ENCODE measurements at places on chromosomes 2 and 18.

DNA sequence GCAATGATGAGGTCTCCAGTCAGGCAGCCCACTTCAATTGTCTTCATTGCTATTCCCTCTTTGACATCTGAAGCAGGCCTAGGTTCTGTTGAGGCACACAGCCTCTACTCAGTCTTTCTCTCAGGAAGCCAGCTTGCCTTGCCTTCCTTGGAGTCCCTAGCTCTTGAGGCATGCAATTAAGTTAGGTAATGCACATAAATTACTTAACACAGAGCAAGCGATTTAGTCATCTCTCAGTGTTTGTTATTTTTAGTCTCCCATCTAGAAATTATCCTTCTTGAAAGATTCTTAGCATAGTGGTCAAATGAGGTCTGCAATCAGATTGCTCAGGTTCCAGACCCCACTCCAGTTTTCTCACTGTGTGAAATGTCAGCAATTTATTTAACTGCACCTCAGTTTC is 32.0 kb downstream of the SULT1C4 start:
- DNase-seq = no peak

DNA sequence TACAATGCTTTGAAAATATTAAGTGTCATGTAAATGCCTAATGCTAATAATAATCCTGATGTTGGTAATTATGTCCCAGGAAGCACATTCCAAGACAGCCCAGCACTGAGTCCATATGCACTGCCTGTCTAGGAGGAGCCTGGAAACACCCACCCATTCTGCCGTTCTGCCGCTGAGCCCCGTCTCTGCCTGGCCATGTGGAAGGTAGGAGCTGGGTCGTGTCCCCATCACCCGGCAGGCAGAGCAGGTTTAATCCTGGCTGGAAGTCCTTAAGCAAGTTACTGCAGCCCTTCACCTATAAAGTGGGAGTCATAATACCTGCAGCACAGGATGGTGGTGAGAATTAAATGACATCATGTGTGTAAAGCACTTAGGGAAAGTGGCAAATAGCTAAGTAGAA is 13.1 kb upstream of the EN1 start:
- DNase-seq = no peak

GRCh38 chr18:4254840-4255239 is 200.3 kb downstream of the DLGAP1 start:
- no peak for DNase-seq

GRCh38 chr2:120465012-120465700 is 119.2 kb downstream of the INHBB start:
- no peak for DNase-seq

DNA sequence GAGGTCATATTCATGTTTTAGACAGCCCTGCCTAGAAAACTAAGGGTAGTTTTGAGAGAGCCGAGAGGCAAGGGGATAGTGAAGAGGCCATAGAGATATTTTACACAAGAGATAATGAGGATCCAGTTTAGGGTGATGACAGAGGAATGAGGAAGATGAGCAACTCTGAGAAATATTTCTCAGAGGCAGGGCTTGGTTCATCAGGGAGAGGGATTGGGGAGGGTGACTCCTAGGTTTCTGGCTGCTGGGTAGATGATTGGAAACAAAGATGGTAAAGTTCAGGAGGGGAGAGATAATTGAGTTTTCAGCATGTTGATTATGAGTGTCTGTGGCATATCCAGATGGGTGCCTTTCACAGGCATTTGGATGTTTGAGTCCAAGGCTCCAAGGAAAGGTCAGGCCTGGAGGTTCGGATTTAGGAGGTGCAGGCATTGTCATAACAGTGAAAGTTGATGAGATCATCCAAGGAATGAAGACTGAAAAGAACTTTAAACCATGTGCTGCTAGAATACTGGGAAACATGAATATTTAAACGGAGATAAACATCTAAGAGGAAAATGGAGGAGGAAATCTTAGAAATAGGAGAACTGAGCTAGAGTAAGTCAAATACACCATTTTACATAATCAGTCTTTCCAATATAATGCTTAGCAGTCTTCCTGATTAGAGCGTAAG is 7.4 kb downstream of the MYL12B start:
- no peak for DNase-seq

GRCh38 chr18:23932385-23933067 is 82.0 kb upstream of the TTC39C start:
- DNase-seq = no peak

DNA sequence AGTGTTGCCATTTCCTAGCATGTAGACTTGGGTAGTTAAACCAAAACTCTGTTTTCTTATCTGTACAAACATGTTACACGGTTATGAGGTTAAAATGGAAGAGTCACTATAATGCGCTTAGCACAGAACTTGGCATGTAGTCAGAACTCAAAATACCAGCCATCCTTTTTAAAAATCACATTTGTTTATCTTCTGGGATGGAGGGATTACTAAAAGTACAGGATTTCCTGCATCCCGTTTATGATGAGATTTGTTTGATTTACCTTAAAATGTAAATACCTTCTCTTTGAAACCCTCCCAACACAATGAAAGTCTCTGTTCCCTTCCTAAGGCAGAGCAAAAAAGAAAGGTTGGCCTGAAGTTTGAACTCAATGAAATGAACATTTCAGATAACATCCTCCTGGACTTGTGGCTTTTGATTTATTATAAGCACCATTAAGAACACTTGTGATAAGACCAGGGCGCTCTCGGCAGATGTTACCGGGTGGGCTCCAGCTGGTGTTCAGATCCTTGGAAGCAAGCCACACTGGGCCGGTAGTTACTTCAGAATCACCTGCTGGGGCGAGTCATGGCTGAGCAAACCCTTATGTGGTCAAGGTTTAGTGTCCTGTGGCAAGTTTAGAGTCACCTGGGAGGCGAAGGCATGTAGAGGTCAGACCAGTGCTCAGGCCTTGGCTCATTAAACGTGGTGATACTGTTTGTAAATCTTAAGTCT is 105.7 kb downstream of the MGAT5 start:
- DNase-seq = no peak

GRCh38 chr2:240360645-240361475 is 74.6 kb upstream of the GPC1 start:
- DNase-seq = no peak

- peak; percentile 95 for DNase-seq
Measured at GRCh38 chr2:11743846-11744553, 2.4 kb upstream of the LPIN1 start.

DNA sequence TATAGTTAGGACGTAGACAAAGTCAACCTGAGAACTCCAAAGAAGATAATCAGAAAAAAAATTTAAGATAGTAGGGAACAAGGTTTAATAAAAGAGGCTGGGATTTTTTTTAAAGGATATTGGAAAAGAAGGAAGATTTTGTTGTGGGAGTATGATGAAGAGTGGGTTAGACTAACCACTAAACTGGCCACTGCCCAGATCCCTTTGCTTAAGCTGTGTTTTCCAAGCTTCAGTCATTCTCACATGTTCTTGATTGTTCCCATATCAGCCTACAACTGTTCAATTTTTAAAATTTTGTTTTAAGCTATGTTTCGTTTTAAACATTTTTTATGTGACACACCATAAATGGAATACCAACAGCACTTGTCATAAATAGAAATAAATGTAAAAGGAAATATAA is 284.5 kb upstream of the MMADHC start:
- DNase-seq = no peak

GRCh38 chr18:12703664-12704063 is 822 bp downstream of the PSMG2 start:
- no peak for DNase-seq

DNA sequence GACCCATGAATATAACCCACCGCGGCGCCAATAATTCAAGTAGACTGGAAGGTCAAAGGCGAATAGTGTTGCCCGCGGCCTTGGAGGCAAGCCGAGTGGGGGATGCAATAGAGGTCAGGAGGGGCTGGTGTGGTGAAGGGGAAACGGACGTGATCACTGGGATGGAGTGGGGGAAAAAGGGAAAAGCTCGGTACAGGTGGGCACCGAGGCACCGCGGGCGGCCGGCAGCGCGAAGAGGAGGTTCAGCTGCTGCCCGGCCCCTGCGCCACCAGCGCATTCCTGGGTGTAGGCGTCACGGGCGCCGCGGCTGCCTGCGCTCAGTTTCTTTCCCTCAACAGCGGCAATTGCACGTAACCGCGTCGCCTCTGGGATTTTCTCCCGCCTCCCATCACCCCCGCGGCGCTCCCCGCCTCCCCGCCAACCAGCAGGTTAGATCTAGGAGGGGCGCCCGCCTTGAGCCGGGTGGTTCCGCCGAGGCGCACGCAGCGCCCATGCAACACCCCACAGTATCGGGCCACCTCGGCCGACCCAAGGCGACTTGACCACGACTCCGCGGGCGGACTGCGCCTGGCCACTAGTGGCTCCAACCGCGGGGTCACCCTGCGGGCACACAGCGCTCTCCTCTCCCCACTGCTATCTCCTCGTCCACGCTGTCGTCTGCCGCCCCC is 1.5 kb downstream of the RND3 start:
- DNase-seq = peak; percentile 91

- DNase-seq = no peak
Measured at GRCh38 chr2:99956232-99957030, 186.0 kb downstream of the AFF3 start.

- DNase-seq = no peak
Measured at GRCh38 chr18:71760541-71760940, 783.6 kb downstream of the CBLN2 start.

- DNase-seq = no peak
Measured at GRCh38 chr2:84801811-84802210, 79.1 kb downstream of the TRABD2A start.

- no peak for DNase-seq
Measured at GRCh38 chr18:23735021-23735464, 45.8 kb downstream of the LAMA3 start.

GRCh38 chr2:30145826-30146336 is 926 bp upstream of the YPEL5 start:
- no peak for DNase-seq

DNA sequence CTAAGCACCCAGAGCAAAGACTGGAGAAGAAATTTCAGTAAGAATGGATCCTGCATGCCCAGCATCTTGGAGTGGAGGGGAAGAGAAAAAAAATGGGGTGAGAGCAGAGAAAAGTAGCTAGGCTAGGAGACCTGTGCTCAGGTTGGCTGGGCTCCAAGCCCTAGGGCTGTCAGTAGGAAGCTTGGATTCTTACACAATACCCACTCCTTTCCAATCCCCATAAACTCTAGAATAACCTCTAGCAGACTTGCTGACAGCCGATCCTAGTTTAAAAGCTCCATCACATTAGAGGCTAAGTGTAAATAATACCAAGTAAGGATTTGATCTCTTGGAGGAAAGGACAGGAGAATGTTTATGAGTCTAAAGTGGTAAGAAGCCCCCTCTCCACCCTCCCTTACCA is 46.2 kb upstream of the NABP1 start:
- no peak for DNase-seq

DNA sequence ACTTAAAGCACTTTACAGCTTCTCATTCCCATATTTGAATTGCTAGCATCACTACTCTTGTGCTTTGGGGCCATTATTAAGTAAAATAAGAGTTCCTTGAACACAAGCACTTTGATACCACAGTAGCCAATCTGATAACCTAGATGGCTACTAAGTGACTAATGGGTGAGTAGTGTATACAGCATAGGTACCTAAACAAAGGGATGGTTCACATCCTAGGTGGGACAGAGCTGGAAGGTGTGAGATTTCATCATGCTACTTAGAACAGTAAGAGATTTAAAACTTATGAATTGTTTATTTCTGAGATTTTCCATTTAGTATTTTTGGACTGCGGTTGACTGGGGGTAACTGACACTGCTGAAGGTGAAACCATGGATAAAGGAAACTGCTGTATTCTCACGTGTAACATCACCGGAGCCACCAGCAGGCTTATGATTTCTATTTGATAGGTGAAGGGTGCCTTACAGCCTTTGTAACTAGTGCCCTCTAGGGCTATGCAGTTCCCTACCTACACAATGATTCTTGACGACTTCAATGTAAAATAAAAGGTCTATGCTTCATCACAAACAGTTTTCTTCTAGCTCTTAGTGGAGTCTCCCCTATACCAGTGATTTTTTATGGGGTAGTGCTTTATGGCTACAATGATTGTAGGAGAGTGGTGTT is 22.1 kb upstream of the CRIM1 start:
- DNase-seq = no peak

DNA sequence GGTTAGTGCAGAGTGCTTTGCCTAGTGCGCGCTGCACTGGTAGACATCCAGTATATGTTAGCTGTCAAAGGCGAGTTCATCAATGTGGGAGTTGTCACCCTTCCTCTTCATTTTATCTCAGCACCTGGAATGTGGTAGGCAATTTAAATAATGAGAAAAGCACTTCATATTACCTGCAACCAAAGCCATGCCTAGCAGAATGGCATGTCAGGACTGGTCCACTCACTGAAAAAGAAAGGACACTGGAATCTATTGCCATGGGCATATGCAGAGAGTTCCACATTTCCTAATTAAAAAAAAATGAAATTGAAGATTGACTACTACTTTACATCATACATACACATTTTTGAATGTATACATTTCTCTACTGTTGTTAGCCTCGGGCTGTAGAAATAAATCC is 139.6 kb downstream of the PAX3 start:
- no peak for DNase-seq

DNA sequence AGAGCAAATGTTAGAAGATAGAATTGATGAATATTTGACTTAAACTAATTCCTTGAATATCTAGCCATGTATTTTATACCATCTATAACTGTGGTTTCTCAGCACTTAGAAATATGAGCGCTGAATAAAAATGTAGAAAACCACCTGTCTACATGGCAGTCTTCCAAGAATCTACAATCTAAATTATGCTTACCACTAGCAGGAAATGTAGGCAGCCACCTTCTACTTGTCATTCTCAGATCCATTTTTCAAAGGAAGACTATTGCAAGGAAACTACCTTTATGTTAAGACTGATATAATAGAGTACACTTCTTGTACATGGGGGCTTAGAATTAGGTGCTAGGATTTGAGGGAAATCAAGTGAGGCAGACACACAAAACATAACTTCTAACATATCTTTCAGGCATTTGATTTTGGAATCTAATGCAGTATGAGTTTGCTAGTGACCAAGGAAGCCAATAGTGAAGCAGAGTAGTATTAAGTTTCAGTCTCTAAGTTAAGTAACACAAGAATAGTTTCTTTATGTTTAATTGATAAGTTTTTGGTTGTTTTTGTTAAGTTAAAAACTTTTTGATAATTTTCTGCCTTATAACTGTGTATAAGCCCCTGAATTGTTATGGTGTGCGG is 175.9 kb upstream of the ITGA4 start:
- no peak for DNase-seq

All from osteocyte (in vitro differentiated cells).